8988T (cell line): ENCODE measurements at places on chromosomes 2 and 18.

GRCh38 chr2:233422050-233422639 is 67.9 kb downstream of the DGKD start:
- DNase-seq, result no peak

DNA sequence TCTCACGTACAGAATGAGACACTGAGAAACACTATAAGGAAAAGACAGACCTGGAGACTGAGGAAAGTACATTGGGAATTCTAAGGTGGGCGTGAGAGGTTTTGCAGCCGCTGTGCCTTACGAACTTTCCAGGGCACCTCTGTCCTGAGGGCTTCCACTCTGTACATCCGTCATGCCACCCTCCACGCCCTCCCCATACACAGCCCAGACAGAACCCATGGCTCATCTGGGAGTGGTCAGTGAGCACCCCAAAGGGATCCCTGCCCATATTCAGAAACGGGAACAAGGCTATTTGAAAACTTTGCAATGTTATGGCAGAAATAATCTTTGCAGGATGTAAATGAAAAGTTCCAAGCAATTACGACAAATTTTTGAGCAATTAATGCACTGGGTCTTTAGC is 95.4 kb upstream of the ZNF532 start:
- DNase-seq, result no peak

DNA sequence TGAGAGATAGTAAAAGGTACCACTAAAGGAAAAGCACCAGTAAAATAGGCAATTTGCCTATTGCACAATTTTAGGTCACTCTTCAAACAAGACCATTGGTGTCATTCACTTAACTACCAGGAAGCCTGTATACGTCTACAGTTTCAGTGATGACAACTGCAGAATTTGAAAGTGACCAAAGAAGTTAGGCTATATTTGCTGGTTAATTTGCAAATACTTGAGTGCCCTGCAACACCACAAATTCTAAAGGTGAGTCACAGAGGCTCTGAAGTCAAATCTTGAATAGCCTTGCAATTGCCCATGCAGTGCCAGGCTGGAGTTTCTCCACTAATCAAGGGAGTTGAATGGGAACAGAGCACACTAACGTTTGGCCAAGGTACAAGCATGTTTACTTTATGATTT is 128.7 kb upstream of the CCDC68 start:
- DNase-seq, result no peak

GRCh38 chr2:145751629-145752028 is 1231.7 kb upstream of the ZEB2 start:
- no peak for DNase-seq

DNA sequence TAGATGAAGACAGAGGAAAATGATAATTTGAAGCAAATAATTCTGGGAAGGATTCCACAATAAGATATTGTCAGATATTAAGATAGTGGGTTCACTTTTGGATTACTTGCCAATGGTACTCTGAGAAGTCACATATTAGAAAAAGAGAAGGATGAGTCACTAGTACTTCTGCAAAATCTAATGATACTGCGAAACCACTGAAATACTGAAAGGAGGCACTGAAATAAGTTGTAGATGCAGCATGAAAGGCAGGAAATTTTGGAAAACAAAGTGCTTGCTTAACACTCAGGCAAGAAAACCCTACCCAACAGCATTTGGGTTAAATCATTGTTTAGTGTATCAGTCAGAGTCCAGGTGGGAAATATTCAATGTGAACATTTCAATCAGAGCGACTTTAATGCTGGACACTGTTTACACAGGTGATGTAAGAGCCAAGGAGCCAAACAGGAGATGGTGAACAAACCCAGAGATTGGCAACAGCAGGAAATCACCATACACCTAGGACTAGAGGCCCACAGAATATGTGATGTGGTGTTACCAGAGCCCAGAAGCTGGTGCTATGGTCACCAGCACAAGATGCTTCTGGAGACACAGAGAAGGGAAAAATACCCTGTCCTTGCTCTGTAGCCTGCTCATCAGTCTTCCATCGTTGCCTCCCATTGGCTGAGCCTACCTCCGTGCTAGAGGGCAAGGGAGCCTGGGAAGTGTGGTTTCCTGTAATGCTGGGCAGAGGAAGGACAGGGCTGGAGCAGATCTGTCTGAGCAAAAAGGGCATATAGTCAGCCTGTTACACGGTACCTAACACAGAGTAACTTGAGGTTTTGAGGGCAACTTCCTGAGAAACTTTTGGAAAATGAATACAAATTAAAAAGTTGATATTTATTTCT is 204.7 kb upstream of the ITGA4 start:
- DNase-seq, result no peak

- DNase-seq, result no peak
Observed at GRCh38 chr2:100935372-100935752, 66.7 kb upstream of the RPL31 start.

DNA sequence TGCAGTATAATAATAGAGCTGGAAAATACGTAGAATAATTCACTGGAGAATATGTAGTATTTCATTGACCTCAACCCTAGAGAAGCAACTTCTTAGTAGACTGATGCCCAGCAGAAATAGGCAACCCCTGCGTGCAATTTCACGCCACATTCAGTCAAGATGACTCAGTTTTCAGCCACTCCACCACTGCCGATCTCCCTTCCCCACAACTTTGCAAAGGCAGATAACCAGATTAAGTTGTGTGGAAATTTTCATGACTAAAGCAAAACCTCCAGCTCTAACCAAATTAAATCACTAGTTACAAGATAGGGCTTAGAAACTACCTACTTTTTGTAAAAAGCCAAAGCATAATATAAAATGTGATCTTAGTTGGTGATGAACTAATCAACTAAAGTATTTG is 63.3 kb upstream of the STK17B start:
- no peak for DNase-seq

- no peak for DNase-seq
Observed at GRCh38 chr2:9114458-9114857, 92.2 kb upstream of the ASAP2 start.

DNA sequence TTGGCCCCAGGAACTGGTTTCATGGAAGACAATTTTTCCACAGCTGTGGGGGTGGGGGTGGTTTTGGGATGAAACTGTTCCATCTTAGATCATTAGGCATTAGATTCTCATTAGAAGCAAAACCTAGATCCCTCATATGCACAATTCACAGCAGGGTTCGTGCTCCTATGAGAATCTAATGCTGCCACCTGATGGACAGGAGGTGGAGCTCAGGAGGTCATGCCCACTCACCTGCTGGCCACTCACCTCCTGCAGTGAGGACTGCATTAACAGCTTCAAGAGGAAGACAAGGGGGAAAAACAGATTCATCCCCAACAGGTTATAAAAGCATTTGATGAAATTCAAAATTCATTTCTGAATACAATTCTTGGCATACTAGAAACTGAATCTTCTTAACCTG is 38.5 kb downstream of the THAP4 start:
- no peak for DNase-seq

- no peak for DNase-seq
Observed at GRCh38 chr2:108938077-108938710, 50.8 kb downstream of the EDAR start.

GRCh38 chr2:38708900-38709566 is 42.1 kb downstream of the SRSF7 start:
- DNase-seq, result no peak

- DNase-seq, result no peak
Observed at GRCh38 chr18:48795696-48796095, 155.1 kb downstream of the SMAD7 start.

DNA sequence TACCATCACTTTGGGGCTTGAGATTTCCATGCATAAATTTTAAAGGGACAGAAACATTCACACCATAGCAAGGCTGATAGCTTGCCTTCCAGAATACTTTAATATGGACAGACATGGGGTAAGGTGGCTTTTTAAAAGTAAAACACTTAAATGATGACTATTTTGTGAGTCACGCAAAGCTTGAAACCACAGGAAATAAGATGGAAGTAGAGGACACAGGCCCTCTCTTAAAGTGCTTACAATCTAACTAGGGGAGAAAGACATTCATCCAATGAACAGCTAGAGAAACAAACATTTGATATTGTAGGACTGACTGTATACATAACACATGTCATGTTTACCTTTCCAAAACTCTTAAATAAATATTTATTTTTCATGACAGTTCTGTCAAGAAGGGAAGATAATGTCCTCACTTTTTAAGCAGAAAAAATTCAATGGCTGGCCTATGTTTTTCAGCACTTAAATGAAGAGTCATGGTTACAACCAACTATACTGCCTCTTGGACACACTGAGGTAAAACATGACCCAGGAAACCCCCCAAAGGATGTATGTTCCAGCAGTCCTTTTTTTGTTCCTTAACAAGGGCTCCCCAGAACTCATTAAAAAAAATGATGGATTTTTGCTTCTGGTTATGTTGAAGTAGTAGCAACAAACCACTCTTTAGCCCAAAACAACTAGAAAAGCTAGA is 120.0 kb upstream of the RBMS1 start:
- no peak for DNase-seq

GRCh38 chr2:156908825-156909224 is 348.7 kb upstream of the GALNT5 start:
- no peak for DNase-seq

- DNase-seq, result no peak
Observed at GRCh38 chr18:10686308-10686707, 160.5 kb downstream of the NAPG start.

GRCh38 chr18:59220784-59221765 is 1.1 kb downstream of the GRP start:
- DNase-seq, result no peak

GRCh38 chr2:73203055-73203681 is 794 bp downstream of the NOTO start:
- no peak for DNase-seq

DNA sequence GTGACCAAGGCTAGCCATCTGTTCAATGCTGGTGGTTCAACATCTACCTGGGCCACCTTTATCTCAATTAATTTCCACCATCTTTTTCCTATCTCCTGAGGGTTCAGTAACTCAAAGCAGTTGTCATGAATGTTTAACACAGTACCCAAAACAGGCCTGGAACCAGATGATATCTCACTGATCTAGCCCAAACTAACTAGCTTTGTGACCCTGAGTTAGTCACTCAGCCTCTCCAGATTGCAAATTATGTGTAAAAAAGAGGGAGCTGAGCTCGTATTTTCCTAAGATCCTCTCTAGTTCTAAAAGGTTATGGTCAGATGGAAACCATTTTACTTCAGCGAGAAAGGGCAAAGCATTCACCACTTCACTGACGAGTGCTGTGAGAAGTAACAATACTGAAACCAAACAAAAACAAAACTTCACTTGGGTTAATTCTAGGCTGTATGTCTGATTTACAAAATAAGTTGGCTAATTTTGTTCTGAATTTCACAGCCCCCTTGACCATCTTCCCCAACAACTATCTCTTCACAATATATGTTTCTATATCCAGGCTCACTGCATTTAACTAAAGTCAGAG is 14.8 kb downstream of the SPRED2 start:
- no peak for DNase-seq

DNA sequence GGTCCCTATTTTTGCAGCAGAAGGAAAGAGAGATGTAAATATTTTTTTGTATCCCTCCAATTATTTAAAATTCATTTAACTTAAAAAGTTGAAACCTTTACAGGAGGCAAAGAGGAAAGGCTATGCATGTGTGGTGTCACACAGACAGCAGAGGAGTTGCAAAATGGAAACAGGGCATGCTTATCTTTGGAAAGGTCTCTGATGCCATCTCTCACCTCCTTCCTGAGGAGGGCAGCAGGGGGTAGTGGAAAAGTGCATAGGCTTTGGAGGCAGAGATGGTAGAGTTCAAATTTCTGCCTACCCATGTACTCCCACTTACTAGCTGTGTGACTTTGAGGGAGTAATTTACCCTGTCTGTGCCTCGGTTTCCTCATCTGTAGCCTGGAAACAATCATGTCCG is 99.6 kb upstream of the MCFD2 start:
- DNase-seq, result peak; percentile 58

DNA sequence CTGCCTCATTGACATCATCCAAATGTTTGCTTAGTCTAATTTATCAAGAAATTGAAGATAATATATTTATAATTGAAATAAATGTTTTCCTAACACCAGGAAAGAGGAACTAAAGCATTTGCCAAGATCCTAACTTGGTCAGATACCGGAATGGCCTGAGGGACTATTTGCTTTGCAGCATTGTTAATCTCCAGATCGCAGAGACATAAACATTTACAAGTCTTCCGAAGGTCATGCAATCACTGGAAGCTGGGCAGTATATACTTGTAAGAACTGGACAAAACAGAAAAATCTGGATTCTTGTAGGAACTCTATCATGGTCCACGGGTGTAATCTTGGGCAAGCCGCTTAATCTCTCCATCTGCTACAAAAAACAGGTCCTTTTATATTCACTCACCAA is 42.2 kb downstream of the CYBRD1 start:
- no peak for DNase-seq

DNA sequence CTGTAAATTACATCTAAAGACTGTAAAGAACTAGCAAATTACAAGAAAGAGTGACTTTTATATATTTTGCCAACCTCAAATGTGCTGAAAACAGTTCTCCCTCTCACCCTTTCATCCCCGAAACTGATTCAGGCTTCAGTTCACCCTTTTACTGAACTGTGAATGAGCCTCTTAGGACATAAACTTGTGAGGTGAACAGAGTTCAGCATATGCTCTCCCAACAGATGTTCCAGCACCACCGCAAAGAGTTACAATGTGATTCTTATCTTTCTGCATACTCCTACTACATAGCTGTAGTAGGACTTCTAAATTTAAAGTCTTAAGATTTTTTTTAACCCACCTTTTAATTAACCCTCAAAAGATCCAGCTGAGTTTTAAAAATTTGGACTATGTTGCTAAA is 1.2 kb upstream of the ZCCHC2 start:
- no peak for DNase-seq

GRCh38 chr2:121058852-121059558 is 226.0 kb downstream of the TFCP2L1 start:
- DNase-seq, result no peak

- no peak for DNase-seq
Observed at GRCh38 chr2:182855376-182855775, 11.1 kb downstream of the FRZB start.

GRCh38 chr18:27564066-27564465 is 379.0 kb upstream of the CHST9 start:
- DNase-seq, result no peak

DNA sequence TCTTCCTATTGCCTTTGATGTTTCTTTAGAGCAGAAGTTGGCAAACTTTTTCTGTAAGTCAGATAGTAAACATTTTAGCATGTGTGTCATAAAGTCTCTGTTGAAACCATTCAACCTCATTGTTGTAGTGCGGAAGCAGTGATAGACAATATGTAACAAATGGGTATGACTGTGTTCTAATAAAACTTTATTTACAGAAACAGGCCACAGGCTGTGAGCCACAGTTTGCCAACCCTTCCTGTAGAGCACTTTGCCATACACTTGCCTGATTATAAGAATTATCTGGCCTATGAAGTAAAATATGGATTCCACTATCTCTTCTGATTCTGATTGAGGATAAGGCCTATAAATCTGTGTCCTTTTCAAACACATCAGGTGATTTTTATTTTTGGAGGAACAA is 237.4 kb downstream of the DOK6 start:
- DNase-seq, result no peak

GRCh38 chr2:241902357-241902991 is 32.9 kb downstream of the RTP5 start:
- DNase-seq, result no peak

DNA sequence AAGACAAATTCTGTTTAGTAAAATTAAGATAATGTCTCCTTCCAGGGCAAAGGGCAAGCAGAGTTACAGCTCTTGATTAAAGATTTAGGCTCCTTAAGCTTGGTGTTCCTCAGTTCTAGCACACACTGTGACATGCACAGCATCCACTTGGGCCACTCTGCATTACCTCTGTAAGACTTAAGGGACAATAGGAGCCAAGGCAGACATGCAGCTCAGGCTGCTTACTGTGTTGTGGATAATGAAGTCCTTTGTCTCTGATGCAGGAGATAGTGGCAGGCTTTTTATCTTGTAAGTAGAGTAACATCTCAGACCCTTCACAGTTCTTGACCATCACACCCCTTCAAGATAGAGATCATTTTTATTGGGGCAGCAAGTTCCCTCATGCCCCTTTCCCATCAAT is 31.2 kb downstream of the RBM45 start:
- no peak for DNase-seq
